ENCODE measurements at places on chromosomes 4 and X.

DNA sequence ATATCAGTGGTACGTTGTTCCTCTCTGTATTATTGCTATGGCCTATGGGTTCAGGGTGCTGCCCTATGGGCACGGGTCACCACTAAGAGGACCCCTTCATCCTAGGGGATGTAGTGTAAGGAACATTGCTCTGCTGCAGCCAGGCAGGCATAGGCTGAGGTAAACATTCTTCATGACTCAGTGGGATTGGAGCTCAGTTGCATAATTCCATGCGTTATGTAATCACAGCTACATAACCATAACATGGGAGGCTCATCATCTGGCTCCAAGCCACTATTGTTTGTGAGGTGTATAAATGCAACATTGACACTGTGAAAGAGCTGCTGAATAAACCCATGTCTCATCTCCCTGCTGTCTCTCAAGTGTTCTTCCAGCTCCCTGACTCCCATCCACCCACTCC lies 375.2 kb downstream of the MAGEE1 start:
- DNase-seq, result no peak

- DNase-seq, result peak; percentile 51
These were observed at the start of gene SYNPO2 for GRCh38 chr4:118888666-118889311. SYNPO2 (plus strand) TSS chr4:118888854; CDS start chr4:118889037, 183 bp downstream.

- DNase-seq, result no peak
These were observed 88.4 kb upstream of the STIM2 start for GRCh38 chr4:26772096-26772873.

GRCh38 chr4:14896656-14897175 lies 105.6 kb upstream of the CPEB2 start:
- no peak for DNase-seq

DNA sequence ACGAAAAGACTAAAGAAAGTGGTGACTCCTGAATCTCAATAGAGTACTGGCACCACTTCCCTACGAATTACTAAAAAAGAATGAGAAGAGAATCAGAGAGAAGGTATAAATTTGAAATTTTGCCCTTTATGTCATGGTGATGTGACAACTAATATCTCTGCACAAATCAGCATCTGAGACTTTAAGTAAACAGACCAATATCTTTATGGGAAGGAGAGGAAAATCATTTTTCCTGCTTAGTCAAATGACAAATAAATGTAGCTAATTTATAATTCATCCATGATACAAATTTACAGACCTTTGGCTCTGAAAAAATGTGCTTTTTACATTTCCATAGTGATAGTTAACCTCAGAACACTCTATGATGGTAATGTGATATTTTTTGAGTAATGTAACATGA lies 424.8 kb upstream of the EPHA5 start:
- no peak for DNase-seq

- no peak for DNase-seq
These were observed 7.2 kb upstream of the DDX60L start for GRCh38 chr4:168487282-168488035.

DNA sequence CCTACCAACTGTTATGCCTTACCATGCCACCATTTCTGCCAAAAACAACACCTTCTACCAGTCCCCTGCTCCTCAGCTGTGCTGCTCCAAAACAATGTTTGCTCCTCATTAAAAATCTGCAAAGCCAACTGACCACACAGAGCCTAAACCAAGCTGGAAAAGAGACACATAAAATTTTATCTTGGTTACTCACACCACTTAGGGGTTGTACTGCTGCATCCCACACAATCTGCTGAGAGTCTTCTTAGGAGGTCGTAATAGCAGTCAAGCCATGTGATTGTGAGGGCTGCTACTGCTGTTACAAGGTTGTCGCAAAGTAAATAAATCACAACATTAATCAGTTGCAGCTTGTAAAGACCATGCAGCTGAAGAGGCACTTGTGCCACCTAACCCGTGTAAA lies 607.4 kb upstream of the FAM241A start:
- DNase-seq, result no peak

DNA sequence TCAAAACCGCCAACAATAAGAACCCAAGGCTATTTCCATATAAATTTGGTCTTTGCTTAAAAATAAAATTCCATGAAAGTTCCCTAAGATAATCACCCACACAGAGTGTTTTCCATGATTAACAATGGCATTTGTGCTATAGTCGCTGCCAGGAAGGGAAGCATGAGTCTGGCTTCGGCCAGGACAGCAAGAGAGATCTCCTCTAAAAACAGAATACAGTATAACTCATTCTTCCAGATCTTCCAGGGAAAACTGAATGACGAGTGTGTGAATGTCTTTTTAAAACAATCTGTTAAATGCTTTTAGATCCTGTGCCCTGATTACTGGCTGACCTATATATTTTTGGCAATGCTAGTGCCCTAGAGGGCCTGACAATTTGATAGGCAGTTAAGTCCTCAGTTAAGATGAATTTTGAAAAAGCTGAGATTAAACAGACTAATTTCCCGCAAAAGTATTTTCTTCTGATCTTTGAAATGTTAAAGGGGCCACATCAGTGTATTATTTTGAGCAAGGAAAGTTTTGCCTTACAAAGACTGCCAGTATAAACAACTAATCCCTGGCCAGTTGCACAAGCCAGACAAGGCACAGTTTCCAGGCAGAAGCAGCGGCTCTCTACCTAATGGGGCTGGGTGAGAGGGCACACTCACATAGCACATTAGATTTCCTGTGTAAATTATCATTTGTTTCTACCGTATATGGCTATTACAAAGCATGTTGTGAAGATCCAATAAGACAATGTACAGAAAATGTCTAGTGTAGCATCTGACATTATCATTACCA lies 127.3 kb downstream of the DCHS2 start:
- DNase-seq, result no peak

DNA sequence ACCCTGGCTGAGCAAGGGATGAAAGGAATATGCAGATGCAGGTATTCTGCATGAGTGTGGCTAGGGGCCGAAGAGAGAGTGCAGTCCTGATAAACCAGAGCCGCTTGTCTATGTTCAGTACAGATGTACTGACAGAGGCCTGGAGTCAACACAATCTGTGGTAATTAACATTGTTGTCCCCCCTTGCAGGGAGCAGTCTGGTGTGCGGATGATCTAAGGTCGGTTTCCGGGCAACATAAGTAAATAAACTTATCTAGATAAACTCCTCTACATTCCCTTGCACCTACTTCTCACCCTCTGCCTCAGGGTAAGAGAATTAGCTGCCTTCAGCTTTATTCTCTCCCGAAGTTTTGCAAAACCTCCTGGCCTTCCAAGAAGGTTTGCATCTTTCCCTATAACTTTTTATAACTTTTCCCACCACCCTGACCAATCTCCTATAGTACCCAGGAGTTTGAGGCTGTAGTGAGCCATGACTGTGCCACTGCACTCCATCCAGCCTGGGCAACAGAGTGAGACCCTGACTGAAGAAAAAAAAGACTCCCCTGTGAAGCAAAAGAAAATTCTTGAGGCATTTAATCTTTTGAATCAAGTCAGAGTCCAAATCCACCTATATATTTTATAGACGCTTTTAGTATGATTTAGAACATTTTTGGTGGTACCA lies 26.6 kb downstream of the SNX25 start:
- no peak for DNase-seq

DNA sequence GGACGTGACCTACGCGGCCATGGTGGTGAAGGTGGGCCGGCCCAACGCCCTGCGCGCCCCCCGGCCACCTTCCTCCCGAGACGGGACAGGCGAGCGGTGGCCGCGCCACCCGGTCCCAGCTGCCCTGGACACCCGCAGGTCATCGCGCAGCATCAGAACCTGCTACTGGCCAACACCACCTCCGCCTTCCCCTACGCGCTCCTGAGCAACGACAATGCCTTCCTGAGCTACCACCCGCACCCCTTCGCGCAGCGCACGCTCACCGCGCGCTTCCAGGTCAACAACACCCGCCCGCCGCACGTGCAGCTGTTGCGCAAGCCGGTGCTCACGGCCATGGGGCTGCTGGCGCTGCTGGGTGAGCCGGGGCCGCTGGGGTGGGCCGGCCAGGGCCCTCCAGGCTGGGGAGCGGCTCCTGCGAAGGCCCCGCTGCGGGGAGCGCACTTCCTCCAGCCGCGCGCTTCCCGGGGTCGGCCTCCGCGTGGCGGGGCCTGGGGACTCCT lies 9.0 kb upstream of the SLC26A1 start:
- no peak for DNase-seq

GRCh38 chr4:86302251-86302650 lies 57.6 kb downstream of the MAPK10 start:
- no peak for DNase-seq

GRCh38 chr4:1419708-1420107 lies 13.5 kb upstream of the NKX1-1 start:
- no peak for DNase-seq

GRCh38 chr4:108107101-108107500 lies 61.6 kb downstream of the LEF1 start:
- DNase-seq, result no peak

DNA sequence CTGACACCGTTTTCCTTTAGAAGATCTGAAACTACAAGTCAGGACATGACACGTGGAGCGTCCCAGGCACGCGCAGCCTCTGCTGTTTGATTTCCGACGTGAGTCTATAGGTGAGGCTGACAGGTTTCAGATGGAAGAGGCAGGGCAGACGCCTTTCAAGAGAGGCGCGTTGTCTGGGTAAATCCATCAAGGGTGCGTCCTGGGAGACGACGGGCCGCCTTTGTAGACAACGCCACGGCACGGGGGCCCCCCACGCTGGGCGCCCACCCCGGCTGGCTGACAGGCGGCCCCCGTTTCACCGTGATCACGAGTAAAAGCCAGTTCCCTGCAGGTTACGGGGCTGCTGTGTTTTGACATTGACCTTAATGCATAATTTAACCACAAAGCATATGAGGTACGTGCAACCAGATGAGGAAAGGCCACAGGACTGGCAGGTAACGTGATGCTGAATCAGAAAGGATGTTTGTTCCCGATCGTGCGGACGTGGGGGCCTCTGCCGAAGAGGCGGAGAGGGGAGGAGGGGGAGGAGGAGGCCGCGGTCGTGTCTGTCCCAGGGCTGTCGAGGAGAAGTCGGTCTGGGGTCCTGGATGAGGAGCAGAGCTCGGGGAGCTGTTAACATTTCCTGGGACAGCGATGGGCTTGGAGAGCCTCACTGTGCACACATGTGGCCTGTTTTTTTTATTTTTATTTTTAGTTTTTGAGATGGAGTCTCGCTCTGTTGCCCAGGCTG lies 51.1 kb upstream of the PPP2R3B start:
- DNase-seq, result no peak

- DNase-seq, result no peak
These were observed 67.2 kb upstream of the BRWD3 start for GRCh38 chrX:80876877-80877276.

DNA sequence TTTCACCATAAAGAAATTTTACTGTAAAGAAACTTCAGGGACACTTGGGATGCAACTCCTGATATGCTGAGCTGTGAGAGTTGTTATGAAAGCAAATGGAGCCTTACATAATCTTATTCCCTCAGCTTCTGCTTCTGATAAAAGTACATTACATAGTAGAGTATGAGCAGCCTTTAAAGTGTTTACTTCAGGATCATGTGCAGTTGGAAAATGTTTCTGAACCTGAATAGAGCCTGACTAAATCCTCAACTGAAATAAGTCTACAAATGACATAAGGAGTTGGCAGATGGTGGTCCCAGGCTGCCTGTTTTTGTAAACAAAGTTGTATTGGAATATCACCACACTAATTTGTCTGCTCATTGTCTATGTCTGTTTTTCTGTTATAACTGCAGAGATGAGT lies 19.3 kb downstream of the RASSF6 start:
- no peak for DNase-seq

DNA sequence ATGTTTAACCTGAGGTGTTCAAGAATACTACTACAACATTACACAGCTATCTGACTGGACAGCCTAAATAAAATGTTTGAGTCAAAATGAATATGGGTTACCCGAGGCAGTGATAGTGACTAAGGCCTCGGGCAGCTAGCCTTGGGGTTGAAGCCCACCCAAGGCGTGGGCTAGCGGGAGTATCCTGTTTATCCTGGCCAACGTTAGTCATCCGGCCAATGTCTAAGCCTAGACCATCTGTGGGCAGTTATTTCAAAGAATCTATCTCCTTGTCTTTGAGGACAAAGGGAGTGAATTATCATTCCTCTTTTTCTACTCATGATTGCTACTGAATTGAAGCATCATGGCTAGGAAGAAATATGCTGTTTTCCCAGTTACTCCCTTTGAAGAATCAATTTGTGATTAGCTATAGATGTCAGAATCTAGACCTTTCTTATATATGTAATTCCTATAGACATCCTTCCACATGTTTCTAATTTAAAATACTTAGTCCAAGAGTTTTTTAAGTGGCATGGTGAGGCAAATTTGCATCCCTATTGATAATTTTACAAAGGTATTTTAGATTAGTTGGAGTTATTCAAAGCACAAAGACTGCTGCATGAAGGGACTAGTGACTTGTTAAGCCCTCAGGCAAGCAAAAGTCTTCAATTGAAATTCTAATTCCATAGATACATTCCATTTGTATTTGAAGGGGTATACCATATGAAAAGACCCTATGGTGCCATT lies 6.0 kb upstream of the PDGFC start:
- DNase-seq, result no peak

- no peak for DNase-seq
These were observed 6.1 kb downstream of the RPS3A start for GRCh38 chr4:151105454-151106032.

GRCh38 chr4:24722026-24722568 lies 73.3 kb upstream of the SOD3 start:
- no peak for DNase-seq

- peak; percentile 28 for DNase-seq
These were observed 22.2 kb downstream of the CENPC start for GRCh38 chr4:67522851-67523671.

GRCh38 chrX:69083361-69083760 lies 81.9 kb downstream of the PJA1 start:
- no peak for DNase-seq
